ENCODE measurements at places on chromosomes 3 and 15.

GRCh38 chr3:190586631-190587011, 72.7 kb downstream of the IL1RAP start:
- DNase-seq, result no peak

DNA sequence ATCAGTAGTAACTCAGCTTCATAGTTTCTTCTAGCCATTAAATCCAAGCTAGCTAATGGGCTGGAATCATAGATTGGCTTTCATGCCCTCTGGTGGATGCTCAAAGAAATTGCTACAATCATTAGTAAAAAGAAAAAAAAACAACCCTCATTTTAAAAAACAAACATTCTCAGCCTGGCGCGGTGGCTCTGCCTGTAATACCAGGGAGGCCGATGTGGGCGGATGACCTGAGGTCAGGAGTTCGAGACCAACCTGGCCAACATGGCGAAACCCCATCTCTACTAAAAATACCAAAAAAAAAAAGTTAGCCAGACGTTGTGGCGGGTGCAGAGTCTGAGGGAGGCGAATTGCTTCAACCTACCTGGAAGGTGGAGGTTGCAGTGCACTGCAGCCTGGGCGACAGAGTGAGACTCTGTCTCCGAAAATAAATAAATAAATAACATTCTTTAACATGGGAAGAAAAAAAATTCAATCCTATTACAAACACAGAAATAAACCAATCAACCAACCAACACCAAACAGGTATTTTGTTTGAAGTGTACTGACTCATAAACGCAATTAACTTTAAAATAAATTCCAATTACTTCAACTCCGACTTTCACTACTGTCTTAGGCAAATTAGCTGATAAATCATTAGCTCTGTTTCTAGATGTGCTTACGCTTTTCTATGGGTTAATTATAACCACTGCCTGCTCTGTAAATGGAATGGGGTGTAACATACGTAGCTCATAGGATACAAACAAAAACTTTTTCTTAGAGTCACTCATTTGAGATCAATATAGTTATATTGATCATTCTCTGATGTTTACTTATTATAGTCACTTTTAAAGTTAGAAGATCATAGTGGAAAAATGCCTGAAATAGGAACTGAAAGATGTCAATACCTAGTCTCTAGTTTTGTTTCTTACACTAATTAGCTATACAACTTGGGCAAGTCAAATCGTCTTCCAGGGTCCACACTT, 24.9 kb downstream of the TMEM207 start:
- DNase-seq, result no peak

GRCh38 chr3:106249159-106249558, 380.3 kb upstream of the CBLB start:
- DNase-seq, result no peak

- no peak for DNase-seq
Measured at GRCh38 chr3:108914774-108915641, 38.7 kb downstream of the GUCA1C start.

- DNase-seq, result no peak
Measured at GRCh38 chr3:175185903-175186302, 326.8 kb downstream of the NAALADL2 start.

DNA sequence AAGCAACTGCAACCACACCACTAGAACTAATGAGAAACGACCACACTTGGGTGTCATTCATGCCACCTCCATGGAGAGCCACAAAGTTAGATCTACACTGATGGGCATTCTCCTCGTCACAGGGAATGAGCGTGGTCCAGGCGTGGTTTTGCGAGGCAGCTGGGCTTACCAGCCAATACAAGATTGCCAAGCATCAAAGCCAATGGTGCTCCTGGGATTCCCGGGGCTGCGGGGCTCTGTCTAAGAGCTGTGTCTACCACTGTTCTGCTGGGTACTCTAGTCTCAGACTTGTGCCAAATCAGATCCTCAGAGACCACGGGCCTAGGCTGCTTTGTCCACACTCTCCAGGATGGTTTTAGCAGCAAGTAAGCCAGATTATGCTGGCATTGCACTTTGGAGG, 43.8 kb downstream of the RAB6B start:
- no peak for DNase-seq
